ENCODE measurements at places on chromosomes 5 and 9. TPM values are rescaled to one million over a fixed set of nuclear protein-coding genes. Genes with fewer than 3 reads are reported as not detected.

The BTNL3 gene
- not detected for polyA plus RNA-seq

The MVB12B gene
- polyA plus RNA-seq, result 1.1 TPM

The KLHL3 gene
- polyA plus RNA-seq, result 50.7 TPM

The HCN1 gene
- polyA plus RNA-seq, result 103 TPM

The TMEM174 gene
- not detected for polyA plus RNA-seq
